ENCODE measurements at places on chromosomes 13 and 19.

- DNase-seq: peak; percentile 86
These were observed at the start of gene FREM2 for GRCh38 chr13:38686577-38687245. Gene FREM2 (plus strand): TSS chr13:38687077. CDS start chr13:38687345, 268 bp downstream.

DNA sequence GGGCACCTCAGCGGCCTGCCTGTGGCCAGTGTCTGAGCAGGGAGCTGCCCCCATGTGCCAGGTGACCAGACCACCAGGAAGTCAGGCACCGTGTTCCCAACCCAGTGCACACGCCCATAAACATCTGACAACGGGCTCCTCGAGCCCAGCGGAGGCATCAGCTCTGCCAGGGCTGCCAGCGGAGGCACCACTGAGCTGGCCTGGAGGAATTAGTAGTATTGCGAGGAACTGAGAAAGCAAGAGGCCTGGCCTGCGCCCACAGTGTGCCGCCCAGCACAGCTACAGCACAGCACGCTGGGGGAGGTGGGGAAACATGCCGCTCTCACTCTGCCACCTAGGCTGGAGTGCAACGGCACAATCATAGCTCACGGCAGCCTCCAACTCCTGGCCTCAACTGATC is 44.6 kb downstream of the ANKRD27 start:
- no peak for DNase-seq

DNA sequence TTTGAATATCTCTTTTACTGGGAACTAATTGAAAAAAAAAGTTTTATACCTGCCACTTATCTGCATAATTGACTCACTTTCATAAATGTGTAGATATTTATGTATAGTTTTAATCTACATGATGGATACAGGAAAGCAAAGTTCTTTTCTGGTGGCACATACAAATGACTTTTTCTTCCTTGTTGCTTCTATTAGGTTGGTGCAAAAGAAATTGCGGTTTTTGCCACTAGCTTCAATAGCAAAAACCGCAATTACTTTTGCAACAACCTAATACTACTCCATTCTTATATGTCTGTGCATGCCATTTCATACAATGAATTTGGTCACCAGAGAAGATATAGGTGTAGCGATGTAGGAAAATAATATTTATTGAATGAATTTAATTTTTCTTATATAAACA is 344.5 kb upstream of the PCDH20 start:
- no peak for DNase-seq

DNA sequence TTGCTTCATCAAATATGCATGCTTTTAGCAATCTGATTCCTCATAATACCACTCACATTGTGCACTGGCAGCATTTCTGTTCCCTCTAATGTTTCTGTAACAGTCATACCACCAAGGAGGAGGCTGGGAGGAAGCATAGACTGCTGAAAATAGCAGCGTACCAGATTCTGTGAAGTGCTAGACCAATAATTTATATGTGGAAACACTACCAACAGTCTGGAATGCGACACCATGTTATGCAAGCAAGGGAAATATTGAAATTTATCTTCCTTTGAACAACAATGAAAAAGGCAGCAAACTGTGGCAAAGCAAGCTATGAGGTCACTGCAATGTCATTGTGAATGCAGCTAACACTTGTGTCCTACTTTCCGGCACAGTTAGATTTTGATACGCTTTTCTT is 1388.0 kb downstream of the EFNB2 start:
- no peak for DNase-seq

GRCh38 chr13:98962901-98963590 is 14.8 kb downstream of the DOCK9 start:
- DNase-seq: no peak

DNA sequence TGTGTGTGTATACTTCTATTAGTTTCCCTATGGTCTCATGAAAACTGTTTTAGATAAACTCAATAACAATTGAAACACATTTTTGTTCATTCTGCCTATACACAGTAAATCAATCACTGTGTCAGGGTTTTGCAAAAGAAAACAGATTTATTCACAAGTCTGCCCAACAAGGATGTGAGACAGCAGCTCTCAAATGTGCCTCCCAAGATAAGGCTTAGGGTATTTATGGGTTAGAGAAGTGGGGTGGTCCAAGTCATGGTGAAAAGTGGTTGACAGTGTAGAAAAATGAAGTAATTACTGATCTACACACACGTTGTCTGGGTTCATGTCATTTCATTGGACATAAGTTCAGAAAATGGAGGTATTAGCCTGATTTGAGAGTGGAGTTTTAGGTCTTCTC is 844.6 kb downstream of the SLITRK6 start:
- DNase-seq: no peak

DNA sequence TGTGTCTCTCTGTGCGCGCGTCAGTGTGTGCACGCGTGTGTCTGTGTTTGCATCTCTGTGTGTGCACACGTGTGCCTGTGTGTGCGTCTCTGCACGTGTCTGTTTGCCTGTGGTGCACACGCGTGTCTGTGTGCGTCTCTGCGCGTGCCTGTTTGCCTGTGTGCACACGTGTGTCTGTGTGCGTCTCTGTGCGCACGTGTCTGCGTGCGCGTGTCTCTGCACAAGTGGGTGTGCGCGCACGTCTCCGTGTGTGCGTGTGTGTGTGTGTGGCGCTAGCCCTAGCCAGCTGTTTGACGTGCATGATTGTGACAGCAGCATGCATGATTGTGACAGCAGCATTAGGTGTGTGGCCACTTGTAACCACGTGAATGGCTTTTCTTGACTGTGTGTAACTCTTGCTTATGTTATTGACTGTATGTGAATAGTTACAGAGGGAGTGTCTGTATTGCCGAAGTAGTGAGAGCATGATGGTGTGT is 31.1 kb downstream of the ZNF146 start:
- no peak for DNase-seq

- DNase-seq: no peak
These were observed 7.7 kb upstream of the RNF113B start for GRCh38 chr13:98184792-98185191.

DNA sequence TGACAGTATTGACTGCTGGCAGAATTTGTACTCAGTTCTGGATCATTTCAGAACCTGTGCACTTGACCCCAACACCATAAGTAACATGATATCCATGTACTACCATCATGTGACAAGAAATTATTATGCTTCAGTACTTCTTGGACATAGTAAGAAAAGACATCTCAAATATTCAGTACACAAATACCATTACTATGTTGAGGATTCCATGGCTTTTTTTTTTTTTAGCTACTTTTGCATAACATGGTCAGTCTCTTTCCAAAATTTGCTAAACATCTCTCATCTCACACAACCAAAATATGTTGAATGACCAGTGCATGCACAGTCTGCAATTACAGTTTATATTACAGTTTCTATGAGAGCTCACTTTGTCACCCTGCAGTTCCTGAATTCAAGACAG is 85.3 kb downstream of the FLT1 start:
- DNase-seq: no peak

DNA sequence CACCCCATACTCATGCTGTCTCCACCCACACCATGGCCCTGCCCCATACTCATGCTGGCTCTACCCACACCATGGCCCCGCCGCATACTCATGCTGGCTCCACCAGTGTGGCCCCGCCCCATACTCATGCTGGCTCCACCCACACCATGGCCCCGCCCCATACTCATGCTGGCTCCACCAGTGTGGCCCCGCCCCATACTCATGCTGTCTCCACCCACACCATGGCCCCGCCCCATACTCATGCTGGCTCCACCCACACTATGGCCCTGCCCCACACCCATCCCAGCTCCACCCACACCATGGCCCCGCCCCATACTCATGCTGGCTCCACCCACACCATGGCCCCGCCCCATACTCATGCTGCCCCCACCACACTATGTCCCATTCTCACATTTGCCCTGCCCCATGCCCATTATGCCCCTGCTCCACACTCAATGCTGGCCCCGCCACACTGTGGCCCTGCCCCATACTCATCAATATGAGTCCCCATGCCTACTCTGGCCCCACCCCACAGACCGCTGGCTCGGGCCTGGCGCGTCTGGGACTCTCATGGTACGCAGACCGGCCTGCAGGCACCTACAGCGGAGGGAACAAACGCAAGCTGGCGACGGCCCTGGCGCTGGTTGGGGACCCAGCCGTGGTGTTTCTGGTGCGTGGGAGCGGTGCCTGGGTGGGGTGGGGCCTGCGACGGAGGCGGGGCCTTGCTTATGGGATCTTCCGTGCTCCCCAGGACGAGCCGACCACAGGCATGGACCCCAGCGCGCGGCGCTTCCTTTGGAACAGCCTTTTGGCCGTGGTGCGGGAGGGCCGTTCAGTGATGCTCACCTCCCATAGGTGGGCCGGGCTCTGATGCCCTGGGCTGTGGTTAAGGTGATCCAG is 3.7 kb upstream of the ARHGAP45 start:
- no peak for DNase-seq

DNA sequence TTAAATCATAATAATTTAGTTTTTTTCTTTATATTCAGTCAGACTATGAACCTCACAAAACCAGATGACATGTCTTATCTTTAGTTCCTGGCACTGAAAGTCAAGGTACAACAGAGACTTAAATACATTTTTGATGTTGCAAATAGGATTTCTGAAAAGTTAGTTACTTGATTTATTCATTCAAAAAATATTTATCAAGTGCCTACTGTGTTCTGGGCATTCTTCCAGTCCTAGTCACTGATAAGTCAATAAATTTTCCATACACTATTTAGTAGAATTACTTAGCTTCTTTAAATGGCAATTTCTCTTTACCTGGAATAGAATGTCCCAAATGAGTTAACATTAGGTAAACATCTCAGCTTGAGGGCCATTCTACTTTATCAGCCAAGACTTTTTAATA is 938.3 kb upstream of the PCDH9 start:
- no peak for DNase-seq

DNA sequence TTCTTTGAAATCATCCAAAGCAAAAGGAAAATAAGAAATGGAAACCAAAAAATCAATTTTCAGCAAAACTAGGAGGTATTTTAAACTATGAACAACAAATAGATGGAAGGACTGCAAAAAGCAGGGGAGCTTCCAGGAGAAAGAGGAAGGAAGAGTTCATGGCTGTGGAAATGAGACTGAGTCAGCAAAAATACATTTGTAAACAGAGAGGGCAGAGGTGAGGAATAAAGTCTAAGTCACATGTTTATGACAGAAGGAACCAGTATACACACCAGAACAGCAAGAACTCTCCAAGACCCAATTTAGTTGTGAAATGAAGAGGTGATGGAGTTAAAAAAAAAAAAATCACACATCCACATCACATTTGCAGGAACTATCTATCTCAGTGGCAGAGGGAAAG is 69.6 kb downstream of the RNASEH2B start:
- DNase-seq: no peak

DNA sequence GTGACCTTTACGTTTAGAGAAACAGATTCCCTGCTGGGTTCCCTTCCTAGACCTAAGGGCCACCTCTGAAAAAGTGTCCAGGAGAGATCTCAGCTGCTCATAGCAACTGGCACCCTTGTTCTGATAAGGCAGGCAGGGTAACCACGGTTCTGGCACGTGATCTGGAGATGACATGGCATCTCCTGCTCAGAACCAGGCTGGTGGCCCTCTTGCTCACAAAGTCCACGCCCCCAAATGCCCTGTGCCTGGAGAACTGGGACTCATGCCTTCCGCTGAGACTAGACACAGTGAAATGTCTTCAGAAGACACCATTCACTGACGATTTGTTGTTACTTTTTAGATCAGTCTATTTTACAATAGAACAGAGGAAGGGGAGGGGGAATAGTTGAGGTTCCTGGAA is 174.1 kb downstream of the ZNF536 start:
- DNase-seq: no peak

DNA sequence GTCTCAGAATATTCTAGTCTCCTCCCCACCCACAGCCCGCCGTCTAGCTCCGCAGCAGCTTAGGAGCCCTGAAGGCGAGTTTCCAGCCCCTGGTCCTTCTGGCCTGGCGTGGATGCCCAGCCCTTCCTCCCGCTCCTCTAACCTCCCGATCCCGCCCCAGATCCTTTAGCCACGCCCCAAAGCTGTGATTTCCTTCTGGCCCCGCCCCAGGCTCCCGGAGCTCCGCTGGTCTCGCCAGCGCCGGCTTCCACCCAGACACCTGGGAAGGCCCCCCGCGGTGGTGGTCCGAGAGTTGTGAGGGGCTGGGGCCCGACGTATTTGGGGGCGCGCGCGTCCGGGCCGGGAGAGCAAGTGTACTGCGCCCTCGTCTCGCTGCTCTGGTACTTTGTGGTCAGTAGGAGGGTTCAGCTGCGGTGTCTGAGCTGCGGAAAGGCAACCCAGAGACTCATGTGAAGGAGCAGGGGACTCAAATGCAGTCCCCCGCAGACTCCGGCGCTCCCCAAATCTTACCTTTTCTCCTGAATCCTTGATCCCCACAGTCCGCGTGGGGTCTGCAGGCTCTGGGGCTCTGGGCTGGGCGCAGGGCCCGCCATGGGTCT is at the start of gene CGB7:
CGB7 (minus strand) TSS at position 114 of the 599 bp plus-strand sequence. CDS start 2,374 bp downstream, outside the sequence.
- DNase-seq: no peak

- peak; percentile 38 for DNase-seq
These were observed at the start of gene SCN1B for GRCh38 chr19:35030257-35031071. Gene SCN1B (plus strand): TSS chr19:35030470. CDS start chr19:35030821, 351 bp downstream.

DNA sequence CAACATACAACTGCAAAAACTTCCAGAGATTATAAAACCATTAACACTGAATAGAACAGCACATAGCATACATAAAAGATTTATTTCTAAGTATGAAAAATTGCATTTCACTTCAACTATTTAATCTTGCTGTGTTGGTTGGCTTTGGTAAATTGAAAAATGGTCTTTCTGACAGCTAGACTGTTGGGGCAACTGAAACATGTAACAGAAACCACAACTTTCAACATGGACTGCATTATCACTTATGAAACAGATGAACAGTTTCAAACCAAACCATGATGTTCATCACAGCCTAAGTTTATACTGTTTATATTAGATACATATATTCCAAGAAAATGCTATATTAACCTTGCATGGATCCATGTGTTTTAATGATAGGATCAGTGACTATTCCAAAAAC is 324.1 kb upstream of the PCDH9 start:
- DNase-seq: no peak

DNA sequence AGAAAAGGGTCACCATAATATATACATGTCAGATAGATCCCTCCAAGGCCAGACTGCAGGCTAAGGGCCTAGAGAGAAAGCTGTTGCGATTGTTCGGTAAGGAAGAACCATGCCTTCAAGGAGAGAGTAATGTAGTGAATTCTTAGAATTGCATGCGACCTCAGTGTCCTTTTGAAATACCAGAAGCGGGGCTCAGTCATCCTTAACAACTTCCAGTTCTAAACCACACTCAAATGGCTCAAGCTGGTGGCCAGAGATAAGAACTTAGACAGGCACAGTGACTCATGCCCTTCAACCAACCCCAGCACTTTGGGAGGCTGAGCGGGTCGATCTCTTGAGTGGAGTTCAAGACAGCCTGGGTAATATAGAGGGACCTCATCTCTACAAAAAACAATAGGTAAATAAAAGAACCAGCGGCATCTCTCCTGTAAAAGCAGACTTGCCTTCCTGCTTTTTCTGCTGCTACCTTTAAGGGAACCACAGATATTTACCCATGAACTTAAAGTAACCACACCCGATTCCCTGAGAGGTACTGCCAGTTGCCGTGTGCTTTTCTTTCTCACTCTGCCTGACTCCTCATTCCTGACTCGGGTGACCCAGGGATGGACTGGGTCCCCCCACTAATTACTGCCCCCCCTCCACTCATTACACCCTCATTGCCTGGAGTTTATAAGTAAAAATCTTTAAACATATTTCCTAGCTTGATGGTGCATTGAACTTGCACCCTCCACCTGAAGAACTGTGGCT is 15.4 kb upstream of the SIGLEC6 start:
- no peak for DNase-seq

- no peak for DNase-seq
These were observed 25.6 kb downstream of the F2RL3 start for GRCh38 chr19:16914421-16914820.
